MM.1S (cell line): ENCODE measurements at places on chromosomes 6 and 20.

DNA sequence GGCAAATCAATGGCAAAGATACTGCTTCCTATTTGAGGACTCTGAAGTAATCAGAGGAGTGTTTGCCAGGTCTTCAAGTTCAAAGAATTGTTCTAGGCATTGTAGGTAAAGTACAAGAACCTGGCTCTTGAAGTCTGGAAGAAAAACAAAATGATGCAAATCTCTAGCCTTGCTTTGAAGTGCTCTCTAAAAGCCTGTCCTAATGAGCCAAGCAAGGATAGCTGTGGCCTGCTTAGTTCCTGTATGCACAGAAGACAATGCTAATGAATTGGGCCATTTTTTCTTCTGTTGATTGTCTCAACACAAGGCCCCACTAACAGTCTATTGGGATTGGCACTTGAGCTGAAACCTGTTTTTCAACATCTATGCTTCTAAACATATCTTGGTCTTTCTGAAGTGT is 165.0 kb upstream of the POU3F2 start:
- DNase-seq = no peak

GRCh38 chr6:13370623-13371022 is 42.3 kb upstream of the TBC1D7 start:
- DNase-seq = no peak

GRCh38 chr6:47075168-47075567 is 33.0 kb upstream of the ADGRF1 start:
- DNase-seq = no peak

DNA sequence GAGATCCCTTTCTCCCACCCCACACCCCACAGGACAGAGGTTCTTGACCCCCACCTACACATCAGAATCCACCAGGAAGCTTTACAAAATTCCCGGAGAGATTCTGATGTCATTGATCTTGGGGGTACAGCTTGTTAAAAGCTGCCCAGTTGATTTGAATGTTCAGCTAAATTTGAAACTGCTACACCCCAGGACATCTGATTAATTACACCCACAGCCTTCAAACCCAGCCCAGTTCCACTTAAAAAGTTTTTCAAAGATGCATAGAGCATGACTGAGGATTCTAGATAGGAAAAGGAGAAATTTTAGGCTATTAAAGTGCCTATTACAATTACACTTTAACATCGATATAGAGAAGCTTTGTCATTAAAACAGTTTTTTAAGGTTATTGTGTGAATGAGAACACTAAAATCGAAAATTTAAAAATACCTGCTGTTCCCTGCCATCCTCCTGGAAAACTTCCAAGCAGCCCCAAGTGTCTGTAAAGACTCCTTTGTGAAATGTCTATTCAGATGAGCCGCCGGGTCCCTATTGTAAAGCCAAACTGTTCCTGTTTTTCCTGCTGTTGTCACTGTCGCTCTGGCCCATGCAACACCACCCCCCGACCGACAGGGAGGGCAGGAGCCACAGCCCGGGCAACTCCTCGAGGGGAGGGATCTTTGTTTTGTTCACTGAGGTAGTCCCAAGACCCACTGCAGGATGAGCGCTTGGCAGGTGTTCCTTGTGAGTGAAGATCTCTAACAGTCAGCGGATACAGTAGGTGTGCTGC is 132.5 kb upstream of the PHACTR3 start:
- DNase-seq = no peak

- DNase-seq = peak; percentile 97
These were observed 50.8 kb upstream of the FAM83D start for GRCh38 chr20:38875175-38875993.

DNA sequence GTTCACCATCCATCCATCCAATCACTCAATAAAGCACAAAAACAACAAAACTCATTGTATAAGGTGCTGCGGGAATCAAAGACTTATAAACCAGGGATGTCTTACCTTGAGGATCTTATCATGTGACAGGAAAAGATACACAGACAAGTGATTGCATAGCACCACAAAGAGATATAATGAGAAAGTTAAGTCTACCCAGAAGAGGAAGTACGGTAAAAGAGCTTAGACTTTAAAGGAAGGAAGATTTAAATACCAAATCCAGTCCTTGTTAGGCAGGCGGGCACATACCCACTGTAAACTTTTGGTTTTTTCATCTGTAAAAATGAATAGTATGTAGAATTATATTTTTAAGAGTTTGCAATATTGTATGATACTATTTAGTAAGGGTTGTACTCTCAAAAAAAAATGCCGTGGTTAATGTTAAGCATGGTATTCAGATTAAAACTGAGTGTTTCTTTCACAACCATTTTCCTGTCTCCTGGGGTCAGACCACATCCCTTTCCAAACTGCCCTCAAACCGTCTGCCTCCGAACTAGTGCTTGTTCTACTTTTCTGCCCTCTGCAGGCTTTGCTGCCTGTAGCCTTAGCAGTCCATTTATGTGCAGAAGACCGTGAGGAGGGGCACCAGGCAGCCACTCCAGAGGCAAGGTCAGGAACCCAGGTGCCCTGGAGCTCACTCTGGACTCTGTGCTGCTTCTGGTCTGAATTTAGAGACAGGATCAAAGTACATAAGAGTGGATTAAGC is 179.5 kb upstream of the SYNDIG1 start:
- DNase-seq = no peak
